ENCODE measurements at places on chromosomes 6 and 20.

DNA sequence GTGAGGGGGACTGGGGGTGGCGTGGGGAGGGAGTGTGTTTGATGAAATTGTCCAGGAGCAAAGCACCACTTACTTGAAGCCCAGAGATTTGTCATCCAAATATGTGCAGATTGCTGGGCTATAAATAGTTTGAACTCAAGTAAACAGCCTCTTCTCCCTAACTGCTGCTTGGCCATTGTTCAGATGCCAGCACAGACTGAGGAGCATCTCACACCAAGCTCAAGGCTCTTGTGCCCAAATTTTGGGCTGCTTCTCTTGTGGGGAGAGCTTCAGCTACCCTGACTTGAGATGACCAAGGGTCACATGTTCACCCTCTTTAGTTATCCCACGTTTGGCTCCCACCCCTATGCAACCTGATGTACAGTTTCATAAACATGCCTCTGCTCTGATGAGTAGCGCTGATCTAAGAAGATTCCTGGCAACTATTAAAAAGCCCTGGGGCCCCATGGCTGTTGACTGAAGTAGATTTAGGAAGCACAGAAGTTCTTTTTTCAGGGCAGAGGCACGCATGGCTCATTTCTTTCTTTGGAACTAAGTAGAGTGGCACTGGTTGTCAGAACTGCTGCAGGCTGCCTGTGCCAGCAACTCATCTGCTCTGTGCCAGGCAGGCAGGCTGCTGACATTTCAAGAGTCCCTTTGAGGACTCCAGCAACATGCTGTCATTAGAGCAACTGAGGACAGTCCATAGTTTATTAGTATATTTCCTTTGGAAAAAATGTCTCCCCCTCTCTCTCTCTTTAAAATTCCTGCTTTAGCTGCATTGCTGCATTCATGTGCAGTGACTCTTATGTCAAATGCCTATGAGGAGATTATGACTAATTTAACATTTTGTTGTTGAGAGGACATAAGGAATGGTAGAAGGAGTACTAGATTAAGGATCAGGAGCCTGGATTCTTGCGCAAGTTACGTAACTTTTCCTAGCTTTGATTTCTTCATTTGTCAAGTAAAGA, 9.6 kb upstream of the PKIG start:
- no peak for DNase-seq

DNA sequence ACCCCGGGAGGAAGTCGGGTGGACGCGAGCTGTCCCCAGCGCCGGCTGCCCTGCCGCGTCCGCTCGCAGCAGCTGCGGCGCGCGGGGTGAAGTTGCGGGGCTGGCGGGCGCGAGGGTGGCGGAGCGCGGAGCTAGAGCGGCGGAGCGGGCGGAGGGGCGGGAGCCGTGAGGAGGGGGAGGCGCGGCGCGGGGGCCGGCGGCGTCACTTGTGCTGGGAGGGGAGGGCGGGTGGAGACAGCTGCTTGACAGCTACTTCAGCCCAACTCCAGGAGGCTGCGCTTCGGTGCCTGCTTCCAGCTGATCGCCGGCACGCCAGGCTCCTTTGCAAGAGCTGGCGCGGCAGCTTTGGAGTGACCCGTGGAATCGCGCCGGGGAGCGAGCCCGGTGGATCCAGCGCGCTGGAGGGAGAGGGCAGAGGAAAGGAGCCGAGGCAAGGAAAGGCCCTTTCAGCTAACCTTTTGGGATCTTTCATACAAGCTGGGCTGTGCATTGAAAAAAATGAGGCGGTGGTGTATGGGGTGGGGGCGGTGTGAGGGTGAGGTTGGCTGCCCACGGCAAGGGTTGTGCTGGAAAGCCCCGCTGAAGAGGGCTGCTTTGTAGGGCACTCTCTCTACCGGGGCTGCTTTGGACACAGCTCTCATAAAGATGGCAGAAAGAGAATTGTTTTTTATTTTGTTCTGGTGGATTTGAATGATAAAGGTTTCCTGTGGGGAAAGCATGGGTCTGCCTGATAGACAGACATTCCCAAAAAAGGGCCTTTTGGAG, 24.6 kb downstream of the RIPOR2 start:
- no peak for DNase-seq

- no peak for DNase-seq
Measured at GRCh38 chr6:119749335-119749734, 399.8 kb upstream of the MAN1A1 start.

GRCh38 chr20:21526776-21527175, 12.9 kb upstream of the NKX2-2 start:
- no peak for DNase-seq

DNA sequence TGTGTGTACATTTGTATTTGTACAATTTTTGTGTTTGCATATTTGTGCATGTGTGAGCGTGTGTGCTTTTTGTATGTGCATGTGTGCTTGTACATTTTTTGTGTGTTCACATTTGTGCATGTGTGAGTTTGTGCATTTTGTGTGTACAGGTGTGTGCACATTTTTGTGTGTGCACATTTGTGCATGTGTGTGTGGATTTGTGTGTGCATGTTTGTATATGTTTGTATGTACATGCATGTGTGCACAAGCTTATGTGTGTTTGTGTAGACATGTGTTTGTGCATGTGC, 28.9 kb downstream of the PRR18 start:
- DNase-seq = no peak

- no peak for DNase-seq
Measured at GRCh38 chr6:116175344-116175743, 49.4 kb upstream of the COL10A1 start.

DNA sequence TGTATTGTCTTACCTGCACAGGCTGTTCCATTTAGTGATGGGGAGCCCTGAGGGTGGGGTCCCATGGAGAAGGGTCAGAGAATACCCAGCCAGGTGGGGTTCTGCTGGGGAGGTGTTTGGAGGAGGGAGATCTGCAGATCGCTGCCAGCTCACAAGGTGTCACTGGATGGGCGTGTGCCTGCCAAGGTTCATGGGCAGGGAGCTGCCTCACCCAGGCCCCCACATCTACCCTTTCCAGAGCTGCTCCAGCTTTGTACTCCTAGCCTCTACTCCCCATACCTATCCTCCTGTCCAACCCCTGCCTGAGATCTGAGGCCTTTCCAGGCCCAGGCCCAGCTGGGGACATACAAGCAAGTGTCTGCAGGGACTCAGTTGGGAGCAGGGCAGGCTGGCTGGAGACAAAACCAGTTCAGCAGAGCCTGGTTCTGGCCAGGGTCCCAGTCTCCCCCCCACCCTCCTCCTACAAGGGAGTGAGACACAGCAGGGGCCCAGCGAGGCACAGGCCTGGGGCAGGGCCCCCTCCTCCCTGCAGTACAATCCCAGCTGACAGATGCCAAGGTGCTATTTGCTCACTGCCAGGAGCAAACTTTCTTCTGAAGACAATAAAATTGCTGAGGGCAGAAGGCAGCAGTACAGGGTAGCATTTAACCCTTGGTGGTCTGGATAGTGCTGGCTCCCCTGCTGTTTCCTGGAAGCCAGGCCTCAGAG, 19.7 kb downstream of the SPDEF start:
- DNase-seq = peak; percentile 33

- no peak for DNase-seq
Measured at GRCh38 chr6:151509048-151509447, 15.2 kb downstream of the CCDC170 start.

DNA sequence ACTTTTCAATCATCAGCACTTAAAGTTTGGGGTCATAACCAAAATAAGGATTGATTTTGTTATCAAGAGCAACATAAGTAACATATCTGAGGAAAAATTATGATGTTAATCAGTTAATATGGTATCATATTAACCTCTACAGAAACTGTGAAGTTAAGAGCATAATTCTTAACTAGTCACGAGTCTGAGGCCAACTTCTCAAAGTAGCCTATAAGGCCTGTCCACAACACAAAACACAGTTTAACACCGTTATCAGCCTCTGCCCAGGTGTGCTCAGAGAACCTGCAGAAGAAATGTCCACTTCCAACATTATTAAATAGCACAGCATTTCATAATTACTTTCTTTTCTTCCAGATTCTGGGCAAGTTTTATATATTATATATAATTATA, 1.1 kb downstream of the STX7 start:
- no peak for DNase-seq

GRCh38 chr20:39638731-39639130, 676.6 kb downstream of the DHX35 start:
- DNase-seq = no peak

DNA sequence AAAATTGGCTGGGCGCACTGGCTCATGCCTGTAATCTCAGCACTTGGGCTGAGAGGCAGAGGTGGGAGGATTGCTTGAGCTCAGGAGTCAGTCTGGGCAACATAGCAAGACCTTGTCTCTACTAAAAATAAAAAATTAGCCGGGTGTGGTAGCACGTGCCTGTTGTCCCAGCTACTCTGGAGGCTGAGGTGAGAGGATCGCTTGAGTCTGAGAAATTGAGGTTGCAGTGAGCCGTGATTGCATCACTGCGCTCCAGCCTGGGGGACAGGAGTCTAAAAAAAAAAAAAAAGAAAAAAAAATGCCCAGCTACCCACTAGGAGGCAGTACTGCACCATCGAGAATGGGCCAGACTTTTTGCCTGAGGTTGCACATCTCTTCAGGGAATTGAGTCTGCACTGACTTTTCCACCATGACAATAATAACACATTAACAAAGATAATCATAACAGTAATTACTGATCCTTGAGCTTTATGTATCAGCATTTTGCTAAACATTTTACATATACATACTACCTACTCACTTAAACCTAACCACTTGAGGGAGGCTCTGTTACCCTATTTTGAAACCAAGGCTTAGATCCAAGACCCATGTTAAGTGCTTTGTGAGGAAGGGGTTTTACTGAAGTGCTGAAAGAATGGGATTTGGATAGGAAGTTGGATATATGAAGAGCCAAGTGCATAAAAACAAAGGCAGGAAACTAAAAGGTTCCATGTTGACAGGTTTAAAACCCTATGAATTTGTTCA, 21.0 kb downstream of the SRSF3 start:
- DNase-seq = peak; percentile 44

DNA sequence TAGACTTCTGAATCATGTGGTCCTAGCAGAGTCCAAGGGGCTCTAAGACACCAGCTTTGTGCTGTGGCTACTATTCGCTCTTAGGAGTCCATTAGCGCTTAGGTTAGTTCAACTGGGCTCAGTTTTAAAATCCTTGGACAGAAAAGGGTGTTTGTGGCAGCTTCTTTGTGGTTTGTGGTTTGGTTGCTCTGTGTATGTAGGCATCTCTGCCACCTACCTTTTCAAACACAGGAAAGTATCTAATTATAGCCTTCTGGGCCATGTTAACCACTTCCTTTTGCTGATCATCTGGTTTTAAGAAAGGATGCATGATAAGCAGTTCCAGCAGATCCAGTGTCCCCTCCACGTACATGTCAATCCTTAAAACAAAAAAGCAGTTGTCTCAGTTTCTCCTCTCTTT, 10.8 kb downstream of the GSTA4 start:
- DNase-seq = no peak

DNA sequence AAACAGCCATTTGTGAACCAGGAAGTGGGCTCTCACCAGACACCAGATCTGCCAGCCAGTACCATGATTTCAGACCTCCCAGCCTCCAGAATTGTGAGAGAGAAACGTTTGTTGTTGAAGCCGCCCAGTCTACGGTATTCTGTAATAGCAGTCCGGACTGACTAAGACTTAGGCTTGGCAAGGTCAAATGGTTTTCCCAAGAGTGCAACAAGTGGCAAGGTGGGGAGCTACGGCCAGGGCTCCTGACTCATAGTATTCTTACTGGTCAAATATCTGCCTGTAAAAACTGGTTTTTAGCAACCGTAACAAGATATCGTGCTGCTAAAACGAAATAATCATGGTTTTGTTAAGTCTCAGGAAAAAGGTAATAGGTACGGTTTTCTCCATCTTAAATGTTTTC, 37.8 kb downstream of the MCUR1 start:
- no peak for DNase-seq

- DNase-seq = no peak
Measured at GRCh38 chr20:50992733-50993457, 30.0 kb downstream of the KCNG1 start.
